Sigmoid colon (tissue), 7 donors: ENCODE measurements at places on chromosomes 2 and 18. TPM values are rescaled to one million over a fixed set of nuclear protein-coding genes. Genes with fewer than 3 reads are reported as not detected.

- no peak overlapping the region for H3K4me3 ChIP-seq
- no peaks in the 10 kb centered on the region for H3K27me3 ChIP-seq
- no peak overlapping the region for H3K27ac ChIP-seq
- no peaks in the 10 kb centered on the region for H3K36me3 ChIP-seq
These were observed 35.4 kb upstream of the DARS1 start for GRCh38 chr2:136020831-136021230.

Gene TMEM169
- not detected for total RNA-seq

GRCh38 chr2:59694176-59694575 lies 859.3 kb downstream of the BCL11A start:
- H3K27me3 ChIP-seq: no peaks in the 10 kb centered on the region
- H3K27ac ChIP-seq: no peak overlapping the region
- no peaks in the 10 kb centered on the region for H3K36me3 ChIP-seq
- no peak for DNase-seq
- no peak overlapping the region for H3K4me3 ChIP-seq

Gene KIF3C
- total RNA-seq: 6.9 TPM

DNA sequence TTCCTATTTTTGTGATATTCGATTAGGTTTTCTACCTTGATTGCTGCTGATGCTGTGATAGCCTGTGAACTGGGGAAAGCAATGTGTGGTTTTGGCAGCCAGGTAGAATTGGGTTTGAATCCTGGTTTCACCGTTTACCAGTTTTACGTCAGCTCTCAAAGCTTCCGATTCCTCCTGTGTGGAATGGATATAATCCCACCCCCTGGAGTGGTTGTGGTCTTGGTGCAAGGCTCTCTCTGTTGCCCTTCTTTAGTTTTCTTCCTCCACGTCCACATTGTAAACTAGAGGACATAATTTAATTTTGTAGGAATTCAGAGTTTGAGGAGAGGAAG lies 45.0 kb downstream of the PHLPP1 start:
- no peaks in the 10 kb centered on the region for H3K4me1 ChIP-seq
- no peaks in the 10 kb centered on the region for H3K36me3 ChIP-seq
- H3K27me3 ChIP-seq: no peaks in the 10 kb centered on the region
- H3K27ac ChIP-seq: no peak overlapping the region
- H3K4me3 ChIP-seq: no peak overlapping the region

DNA sequence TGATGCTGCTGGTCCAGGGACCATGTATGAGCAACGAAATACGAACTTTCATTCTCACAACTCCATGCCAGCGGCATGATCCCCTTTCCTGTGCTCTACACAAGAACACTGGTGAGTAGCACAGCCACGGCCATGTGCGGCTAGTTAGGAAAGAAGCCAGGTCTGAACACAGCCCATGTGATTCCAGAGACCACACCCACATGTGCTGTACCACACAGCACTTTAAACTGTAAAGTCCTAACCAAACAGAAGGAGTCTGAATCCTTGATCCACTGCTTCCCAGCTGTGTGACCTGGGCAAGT lies 33.0 kb upstream of the ACAA2 start:
- no peaks in the 10 kb centered on the region for H3K36me3 ChIP-seq
- peaks cover 5% of the 10 kb centered on the region for H3K27me3 ChIP-seq
- H3K4me1 ChIP-seq: no peaks in the 10 kb centered on the region
- no peak overlapping the region for H3K4me3 ChIP-seq

- H3K4me1 ChIP-seq: peaks cover 21% of the 10 kb centered on the region
- H3K27me3 ChIP-seq: no peaks in the 10 kb centered on the region
- no peak overlapping the region for H3K27ac ChIP-seq
- no peak overlapping the region for H3K4me3 ChIP-seq
- H3K36me3 ChIP-seq: no peaks in the 10 kb centered on the region
- no peak for DNase-seq
These were observed 240.2 kb downstream of the KCNS3 start for GRCh38 chr2:18118703-18119102.

GRCh38 chr2:197128126-197128525 lies 182.5 kb downstream of the ANKRD44 start:
- peaks cover 36% of the 10 kb centered on the region for H3K4me1 ChIP-seq
- H3K36me3 ChIP-seq: no peaks in the 10 kb centered on the region
- no peak overlapping the region for H3K27ac ChIP-seq

GRCh38 chr2:131966256-131966655 lies 195.5 kb downstream of the ANKRD30BL start:
- no peaks in the 10 kb centered on the region for H3K27me3 ChIP-seq
- no peaks in the 10 kb centered on the region for H3K4me1 ChIP-seq
- no peaks in the 10 kb centered on the region for H3K36me3 ChIP-seq

Gene DLX1
- 1.1 TPM for total RNA-seq

- H3K4me1 ChIP-seq: no peaks in the 10 kb centered on the region
- no peaks in the 10 kb centered on the region for H3K27me3 ChIP-seq
- no peak overlapping the region for H3K4me3 ChIP-seq
- no peak for DNase-seq
- H3K27ac ChIP-seq: no peak overlapping the region
- no peaks in the 10 kb centered on the region for H3K36me3 ChIP-seq
These were observed 47.6 kb downstream of the MAPK4 start for GRCh38 chr18:50607378-50607926.

Gene AGXT
- total RNA-seq: not detected

Gene ATIC
- total RNA-seq: 27.0 TPM

GRCh38 chr2:194491409-194492115 lies 1165.5 kb upstream of the SLC39A10 start:
- no peaks in the 10 kb centered on the region for H3K27me3 ChIP-seq
- no peak overlapping the region for H3K27ac ChIP-seq
- H3K4me3 ChIP-seq: no peak overlapping the region
- no peaks in the 10 kb centered on the region for H3K4me1 ChIP-seq
- H3K36me3 ChIP-seq: no peaks in the 10 kb centered on the region
- no peak for DNase-seq
